ENCODE measurements at places on chromosomes 4 and X.

DNA sequence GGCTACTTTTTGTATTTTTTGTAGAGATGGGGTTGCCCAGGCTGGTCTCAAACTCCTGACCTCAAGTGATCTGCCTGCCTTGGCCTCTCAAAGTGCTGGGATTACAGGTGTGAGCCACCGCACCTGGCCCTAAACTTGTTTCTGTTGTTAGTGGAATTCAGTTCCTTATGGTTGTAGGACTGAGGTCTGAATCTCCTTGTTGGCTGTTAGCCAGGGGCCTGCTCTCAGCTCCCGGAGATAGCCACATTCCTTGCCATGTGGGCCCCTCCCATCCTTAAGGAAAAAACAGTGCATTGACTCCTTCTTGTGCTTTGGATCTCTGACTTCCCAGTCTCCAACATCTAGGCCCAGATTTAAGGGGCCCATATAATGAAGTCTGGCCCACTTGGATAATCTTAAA, 49.4 kb upstream of the NYX start:
- DNase-seq = no peak

GRCh38 chrX:12685541-12685940, 105.7 kb upstream of the PRPS2 start:
- no peak for DNase-seq

GRCh38 chr4:76546759-76547742, 112.0 kb downstream of the SHROOM3 start:
- DNase-seq = no peak

- DNase-seq = no peak
These were observed 4.3 kb downstream of the CCNA2 start for GRCh38 chr4:121819216-121819965.

- no peak for DNase-seq
These were observed 192.2 kb downstream of the BCOR start for GRCh38 chrX:39905538-39905891.

DNA sequence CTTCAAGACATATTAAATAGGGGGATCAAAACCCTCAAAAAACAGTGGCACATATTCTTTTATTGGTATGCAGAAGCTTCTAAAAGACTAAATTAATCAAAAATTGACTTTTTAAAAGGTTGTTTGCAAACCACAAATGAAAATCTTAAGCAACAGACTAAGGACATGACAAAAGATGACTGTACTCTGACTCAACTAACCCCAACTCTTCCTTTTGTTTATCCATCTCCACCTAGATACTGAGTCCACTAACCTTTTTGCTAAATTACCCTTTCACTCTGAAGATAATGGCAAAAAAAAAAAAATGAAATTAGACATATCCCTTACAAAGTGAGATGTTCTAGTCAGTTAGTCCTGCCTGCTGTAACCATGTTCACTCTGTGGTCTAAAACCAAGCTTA, 91.6 kb upstream of the NLRP2B start:
- DNase-seq = no peak

DNA sequence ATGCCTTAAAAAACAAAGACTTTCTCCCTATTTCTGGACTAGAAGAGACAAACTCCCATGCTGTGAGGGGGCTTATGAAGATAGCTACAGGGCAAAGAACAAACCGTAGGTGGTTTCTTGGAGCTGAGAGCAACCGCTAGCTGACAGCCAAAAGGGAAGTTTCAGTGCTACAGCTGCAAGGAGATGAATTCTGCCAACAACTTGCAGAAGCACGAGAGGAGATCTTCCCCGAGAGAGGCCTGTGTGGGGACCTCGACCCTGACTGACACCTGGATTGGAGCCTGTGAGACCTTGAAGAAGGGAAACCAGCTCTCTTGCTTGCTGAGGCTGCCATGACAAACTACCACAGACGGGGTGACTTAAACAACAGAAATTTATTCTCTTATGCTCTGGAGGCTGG, 183.8 kb upstream of the VCX3A start:
- DNase-seq = no peak

DNA sequence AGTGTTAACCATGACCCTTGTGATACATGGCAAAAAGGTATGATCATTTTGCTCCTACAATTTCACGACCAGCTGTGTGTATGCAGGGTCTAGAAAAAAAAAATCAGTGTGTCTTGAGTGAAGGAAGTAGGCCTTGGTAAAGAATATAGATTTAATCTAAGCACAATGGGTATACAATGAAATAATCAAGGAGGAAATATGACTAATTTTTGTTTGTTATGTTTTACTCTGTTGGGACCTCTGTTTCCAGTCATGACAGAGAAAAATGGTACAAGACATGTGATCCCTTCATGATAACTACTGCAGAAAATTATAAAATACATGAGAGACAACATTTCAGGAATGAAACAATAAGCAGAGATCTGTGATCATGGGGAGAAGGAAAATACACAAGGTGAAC, 835.5 kb downstream of the PDHA2 start:
- DNase-seq = no peak

GRCh38 chrX:14029039-14029424, 660 bp downstream of the GEMIN8 start:
- no peak for DNase-seq

- no peak for DNase-seq
These were observed 1388.9 kb downstream of the C4orf33 start for GRCh38 chr4:130484826-130485225.

- no peak for DNase-seq
These were observed 31.6 kb downstream of the SPARCL1 start for GRCh38 chr4:87497578-87497977.

DNA sequence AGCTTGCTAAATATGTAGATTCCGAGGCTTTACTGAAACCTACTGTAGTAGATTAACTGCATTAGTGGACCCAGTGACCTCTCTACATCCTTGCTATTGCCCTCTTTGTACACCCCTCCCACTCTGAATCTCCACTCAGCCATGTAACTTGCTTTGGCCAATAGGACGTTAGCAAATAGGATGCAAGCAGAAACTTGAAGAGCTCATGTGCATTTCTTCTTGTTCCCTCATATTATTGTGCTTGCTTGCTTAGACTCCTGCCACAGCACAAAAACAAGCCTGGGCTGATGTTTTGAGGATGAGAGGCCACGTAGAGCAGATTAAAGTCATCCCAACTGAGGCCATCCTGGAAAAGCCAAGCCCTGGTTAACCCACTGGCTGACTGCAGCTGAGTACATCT, 147.9 kb downstream of the HS6ST2 start:
- no peak for DNase-seq

GRCh38 chr4:61143461-61143860, 56.7 kb upstream of the ADGRL3 start:
- DNase-seq = no peak

DNA sequence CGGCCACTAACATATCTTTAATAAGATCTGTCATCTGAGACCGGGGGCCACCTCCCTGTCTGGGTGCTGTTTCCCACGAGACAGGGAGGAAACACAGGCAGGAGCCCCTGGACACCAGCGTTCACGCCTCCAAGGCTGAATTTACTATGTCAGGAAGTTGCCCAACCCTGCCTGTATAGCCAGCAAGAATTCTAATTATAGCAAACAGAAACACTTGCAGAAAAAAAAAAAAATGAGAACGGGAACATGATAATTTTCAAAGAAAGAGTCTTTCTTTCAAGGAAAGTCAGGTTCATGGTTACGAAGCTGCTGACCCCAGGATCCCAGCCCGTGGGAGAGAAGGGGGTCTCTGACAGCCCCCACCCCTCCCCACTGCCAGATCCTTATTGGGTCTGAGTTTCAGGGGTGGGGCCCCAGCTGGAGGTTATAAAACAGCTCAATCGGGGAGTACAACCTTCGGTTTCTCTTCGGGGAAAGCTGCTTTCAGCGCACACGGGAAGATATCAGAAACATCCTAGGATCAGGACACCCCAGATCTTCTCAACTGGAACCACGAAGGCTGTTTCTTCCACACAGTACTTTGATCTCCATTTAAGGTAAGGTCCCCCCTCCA, at the start of gene IL3RA:
TSS of gene IL3RA (plus strand) at position 455 of the 613 bp plus-strand sequence. CDS start 4,981 bp downstream, outside the sequence.
- DNase-seq = no peak

DNA sequence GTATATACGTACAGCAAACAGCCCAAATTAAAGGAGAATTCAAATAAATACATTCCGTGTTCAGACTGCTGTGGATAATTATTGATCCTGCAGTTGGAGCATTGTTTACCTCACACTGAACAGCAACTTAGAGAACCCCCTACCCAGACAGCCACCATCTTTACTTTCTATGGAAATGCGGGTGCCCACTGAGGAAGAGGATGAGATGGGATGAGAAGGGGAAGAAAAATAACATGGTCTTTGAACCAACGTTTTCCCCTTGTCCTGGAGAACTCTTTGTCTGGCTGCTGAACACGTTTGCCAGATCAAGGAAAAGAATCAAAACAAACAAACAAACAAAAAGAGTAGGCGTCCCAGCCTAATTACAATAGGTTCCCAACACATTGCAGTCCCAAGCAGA, 1.5 kb downstream of the TSPAN5 start:
- DNase-seq = no peak

Measured in stimulated activated CD4-positive, alpha-beta T cell treated with anti-CD3 and anti-CD28 coated beads, TNF-alpha, amount 100 ng/mL, for 4 hours (primary cell).